Activated B cell treated with CpG ODN at 0.5 μM for 24 hours (primary cell): ENCODE measurements at places on chromosomes 6 and 20. TPM values are rescaled to one million over a fixed set of nuclear protein-coding genes. Genes with fewer than 3 reads are reported as not detected.

Gene GTSF1L
- total RNA-seq: 0.34 and 1.3 TPM in 2 replicates

Gene OR12D3
- total RNA-seq: not detected in 2 replicates

Gene RCAN2
- total RNA-seq: not detected in 2 replicates

DNA sequence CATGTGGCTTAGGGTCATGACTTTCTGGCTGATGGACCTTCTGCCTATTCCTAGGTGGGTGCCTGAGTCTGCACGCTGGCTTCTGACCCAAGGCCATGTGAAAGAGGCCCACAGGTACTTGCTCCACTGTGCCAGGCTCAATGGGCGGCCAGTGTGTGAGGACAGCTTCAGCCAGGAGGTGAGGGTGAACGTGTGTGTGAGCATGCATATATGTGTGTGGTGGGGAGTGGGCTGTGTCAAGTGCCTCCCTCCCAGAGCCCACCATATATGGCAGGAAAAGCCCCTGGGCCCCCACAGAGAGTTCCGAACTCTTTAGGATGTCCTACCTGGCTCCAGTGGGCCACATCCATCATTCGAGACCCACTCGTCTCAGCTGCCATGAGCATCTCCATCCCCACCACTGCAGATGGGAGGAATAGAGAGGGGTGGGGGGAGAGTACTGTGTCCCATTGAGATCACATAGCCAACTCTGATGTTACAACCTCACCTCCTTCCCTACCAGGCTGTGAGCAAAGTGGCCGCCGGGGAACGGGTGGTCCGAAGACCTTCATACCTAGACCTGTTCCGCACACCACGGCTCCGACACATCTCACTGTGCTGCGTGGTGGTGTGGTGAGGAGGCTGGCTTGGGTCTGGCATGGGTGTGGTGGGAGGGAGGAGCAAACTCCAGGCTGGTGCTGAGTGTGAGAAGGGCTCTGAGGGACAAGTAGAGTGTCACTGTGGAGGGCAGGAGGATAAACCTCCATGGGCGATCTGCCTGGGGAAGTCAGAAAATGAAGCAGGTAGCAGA lies 3.2 kb downstream of the SLC22A7 start:
- no peak for DNase-seq
- H3K4me1 ChIP-seq: peaks cover 4% of the 10 kb centered on the region
- no peaks in the 10 kb centered on the region for H3K36me3 ChIP-seq
- H3K27ac ChIP-seq: no peak overlapping the region

DNA sequence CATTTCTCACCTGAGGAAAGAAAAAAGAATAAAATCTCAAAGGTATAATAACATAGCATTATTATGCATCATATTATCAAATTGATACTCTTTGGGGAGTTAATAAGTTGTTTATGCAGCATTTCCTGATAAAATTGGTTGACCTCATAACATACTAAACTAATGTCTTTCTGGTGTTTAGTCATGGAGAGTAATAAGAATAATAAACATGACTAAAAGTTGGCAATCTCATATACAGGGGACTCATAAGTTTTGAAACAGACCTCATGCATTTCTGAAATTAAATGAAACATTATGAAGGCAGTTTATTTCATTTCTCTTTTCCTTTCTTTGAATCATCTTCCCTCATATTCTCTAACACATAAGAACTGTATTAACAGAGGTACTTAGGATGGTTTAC lies 60.5 kb upstream of the PRDM1 start:
- DNase-seq: no peak
- no peak overlapping the region for H3K27ac ChIP-seq
- H3K27me3 ChIP-seq: peaks cover 24% of the 10 kb centered on the region
- no peaks in the 10 kb centered on the region for H3K4me1 ChIP-seq
- no peaks in the 10 kb centered on the region for H3K36me3 ChIP-seq
- no peak overlapping the region for H3K4me3 ChIP-seq

DNA sequence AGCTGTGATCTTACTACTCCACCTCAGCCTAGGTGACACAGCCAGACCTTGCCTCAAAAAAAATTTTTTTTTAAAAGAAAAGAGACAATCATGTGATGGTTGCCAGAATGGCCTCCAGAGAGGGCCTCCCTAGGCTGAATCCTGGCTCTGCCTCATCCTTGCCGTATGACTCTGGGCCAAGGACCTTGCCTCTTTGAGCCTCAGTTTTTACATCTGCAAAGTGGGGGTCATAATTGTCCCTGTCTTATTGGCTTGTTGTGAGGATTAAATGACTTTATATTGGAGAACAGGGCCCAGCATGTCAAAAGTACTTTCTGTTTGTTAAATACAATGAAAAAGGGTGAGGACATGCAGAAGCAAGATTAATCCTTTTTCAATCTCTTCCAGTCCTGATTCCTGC lies 14.4 kb downstream of the SRXN1 start:
- DNase-seq: no peak
- H3K36me3 ChIP-seq: no peaks in the 10 kb centered on the region
- H3K4me1 ChIP-seq: peaks cover 4% of the 10 kb centered on the region
- peaks cover 27% of the 10 kb centered on the region for H3K27me3 ChIP-seq

- peaks cover 10% of the 10 kb centered on the region for H3K36me3 ChIP-seq
- DNase-seq: no peak
- peak overlapping the region; percentile 74 for H3K4me3 ChIP-seq
- H3K27me3 ChIP-seq: no peaks in the 10 kb centered on the region
- peak overlapping the region; percentile 92 for H3K27ac ChIP-seq
Measured at GRCh38 chr6:7154341-7155139, 46.8 kb downstream of the RREB1 start.

DNA sequence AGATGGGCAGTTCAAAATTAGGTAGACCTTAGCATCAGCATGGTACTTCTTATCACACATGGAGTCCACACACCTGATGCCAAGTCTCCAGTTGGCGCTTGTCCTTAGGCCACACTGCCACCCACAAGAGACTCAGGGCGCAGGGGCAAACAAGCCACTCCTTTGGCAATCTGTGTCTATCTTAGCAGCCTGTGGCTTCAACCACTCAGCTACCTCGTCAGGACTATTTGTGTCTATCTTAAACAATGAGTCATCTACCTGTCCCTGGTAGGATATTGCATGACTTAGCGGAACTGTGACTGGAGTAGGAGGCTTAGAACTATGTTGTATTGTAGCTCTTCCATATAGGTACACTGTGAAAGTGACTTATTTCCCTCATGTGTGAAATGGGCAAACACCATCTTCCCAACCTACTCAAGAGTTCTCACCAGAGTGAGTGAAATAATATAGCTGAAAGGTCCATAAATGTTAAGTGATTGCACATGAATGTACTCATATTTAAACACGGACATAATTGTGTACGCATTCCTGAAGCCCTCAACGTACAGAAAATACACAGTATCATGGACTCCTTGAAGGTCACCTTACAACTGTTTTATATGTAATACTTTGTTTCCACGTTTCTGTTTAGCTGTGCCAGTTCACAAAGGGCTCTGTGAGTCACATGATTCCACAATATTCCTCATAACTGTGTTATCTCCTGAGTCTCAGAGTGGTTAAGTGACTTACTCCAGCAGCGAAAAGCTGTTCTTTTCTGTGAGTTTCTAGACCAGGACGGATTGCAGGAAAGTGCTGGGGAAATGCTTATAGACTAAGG lies 1.6 kb downstream of the TRIM27 start:
- H3K27me3 ChIP-seq: no peaks in the 10 kb centered on the region
- peak overlapping the region; percentile 92 for H3K27ac ChIP-seq
- peak overlapping the region; percentile 92 for H3K4me3 ChIP-seq
- H3K36me3 ChIP-seq: peaks cover 54% of the 10 kb centered on the region
- DNase-seq: no peak
- peaks cover 45% of the 10 kb centered on the region for H3K4me1 ChIP-seq

GRCh38 chr6:113888493-113888892 lies 31.3 kb downstream of the MARCKS start:
- no peaks in the 10 kb centered on the region for H3K27me3 ChIP-seq
- no peaks in the 10 kb centered on the region for H3K36me3 ChIP-seq
- no peak for DNase-seq
- no peak overlapping the region for H3K27ac ChIP-seq
